ENCODE measurements at places on chromosomes 2 and 18. TPM values are rescaled to one million over a fixed set of nuclear protein-coding genes. Genes with fewer than 3 reads are reported as not detected.

GAL3ST2 gene
- not detected for total RNA-seq

STPG4 gene
- 1.2 TPM for total RNA-seq

ADD2 gene
- not detected for total RNA-seq

NDUFS1 gene
- total RNA-seq, result 179 TPM

GRP gene
- total RNA-seq, result not detected

CYTIP gene
- not detected for total RNA-seq

VRK2 gene
- 28.8 TPM for total RNA-seq

PIKFYVE gene
- 21.3 TPM for total RNA-seq

Measured in myometrial cell (primary cell).